Hematopoietic multipotent progenitor cell treated with erythropoietin and hydrocortisone succinate and interleukin-3 and kit ligand, for 6 days (in vitro differentiated cells): ENCODE measurements at places on chromosomes 1 and 21.

DNA sequence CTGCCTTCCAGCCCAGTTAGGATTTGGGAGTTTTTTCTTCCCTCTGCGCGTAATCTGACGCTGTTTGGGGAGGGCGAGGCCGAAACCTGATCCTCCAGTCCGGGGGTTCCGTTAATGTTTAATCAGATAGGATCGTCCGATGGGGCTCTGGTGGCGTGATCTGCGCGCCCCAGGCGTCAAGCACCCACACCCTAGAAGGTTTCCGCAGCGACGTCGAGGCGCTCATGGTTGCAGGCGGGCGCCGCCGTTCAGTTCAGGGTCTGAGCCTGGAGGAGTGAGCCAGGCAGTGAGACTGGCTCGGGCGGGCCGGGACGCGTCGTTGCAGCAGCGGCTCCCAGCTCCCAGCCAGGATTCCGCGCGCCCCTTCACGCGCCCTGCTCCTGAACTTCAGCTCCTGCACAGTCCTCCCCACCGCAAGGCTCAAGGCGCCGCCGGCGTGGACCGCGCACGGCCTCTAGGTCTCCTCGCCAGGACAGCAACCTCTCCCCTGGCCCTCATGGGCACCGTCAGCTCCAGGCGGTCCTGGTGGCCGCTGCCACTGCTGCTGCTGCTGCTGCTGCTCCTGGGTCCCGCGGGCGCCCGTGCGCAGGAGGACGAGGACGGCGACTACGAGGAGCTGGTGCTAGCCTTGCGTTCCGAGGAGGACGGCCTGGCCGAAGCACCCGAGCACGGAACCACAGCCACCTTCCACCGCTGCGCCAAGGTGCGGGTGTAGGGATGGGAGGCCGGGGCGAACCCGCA lies at the start of gene PCSK9:
Gene PCSK9 (plus strand): TSS at position 207 of the 741 bp plus-strand sequence. CDS start 290 bp downstream, at position 497.
- peak; percentile 78 for DNase-seq

DNA sequence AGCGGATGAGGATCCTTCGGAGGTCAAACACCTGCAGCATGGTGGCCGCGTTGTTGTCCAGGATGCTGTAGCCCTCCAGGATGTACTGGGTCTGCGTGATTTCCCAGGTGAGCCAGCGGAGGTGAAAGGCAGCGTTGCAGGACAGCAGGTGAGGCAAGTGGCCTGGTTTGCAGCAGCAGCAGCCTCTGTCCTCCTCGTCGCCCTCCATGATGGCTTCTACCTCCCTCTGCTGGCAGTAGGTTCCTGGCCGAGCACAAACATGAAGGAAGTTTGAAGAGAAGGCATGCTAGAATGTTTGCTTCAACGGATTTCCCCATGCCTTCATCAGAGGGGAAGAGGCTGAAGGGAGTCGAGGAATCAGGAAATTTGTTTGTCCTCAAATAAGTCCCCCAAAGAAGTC lies 74.7 kb downstream of the NTPCR start:
- DNase-seq, result peak; percentile 48

- no peak for DNase-seq
Observed at GRCh38 chr21:44881198-44881872, 7.8 kb upstream of the PTTG1IP start.

- DNase-seq, result peak; percentile 61
Observed at GRCh38 chr1:72283307-72284083, 1.2 kb upstream of the NEGR1 start.

GRCh38 chr1:110481968-110482623 lies 31.1 kb downstream of the PROK1 start:
- peak; percentile 37 for DNase-seq

DNA sequence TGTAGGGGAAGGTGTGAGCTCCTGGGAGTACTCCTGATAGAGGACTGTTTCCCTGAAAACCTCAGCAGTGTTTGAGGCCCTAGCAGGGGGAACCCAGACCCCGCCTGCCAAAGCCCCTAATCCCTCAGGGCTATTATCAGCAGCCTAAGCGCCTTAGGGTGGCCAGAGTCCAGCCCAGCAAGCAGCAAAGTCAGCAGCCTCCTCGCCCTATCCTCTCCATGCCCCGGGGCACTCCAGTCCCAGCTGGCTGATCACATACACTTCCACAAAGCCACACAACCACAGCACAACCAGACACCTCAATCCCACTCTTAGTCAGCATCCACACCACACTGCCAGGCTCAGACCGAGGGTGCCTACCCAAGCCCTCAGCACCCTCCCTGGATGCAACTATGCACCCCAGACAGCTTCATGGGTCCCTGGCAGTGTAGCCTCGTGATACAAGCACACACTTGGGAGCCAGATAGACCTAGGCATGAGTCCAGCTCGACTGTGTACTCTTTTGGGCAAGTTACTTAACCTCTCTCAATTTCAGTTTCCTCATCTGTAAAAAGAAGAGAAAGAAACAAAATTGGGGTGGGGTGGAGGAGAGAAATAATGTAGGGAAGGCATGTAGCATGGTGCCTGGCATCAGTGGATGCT lies 7.1 kb downstream of the IGSF9 start:
- no peak for DNase-seq

DNA sequence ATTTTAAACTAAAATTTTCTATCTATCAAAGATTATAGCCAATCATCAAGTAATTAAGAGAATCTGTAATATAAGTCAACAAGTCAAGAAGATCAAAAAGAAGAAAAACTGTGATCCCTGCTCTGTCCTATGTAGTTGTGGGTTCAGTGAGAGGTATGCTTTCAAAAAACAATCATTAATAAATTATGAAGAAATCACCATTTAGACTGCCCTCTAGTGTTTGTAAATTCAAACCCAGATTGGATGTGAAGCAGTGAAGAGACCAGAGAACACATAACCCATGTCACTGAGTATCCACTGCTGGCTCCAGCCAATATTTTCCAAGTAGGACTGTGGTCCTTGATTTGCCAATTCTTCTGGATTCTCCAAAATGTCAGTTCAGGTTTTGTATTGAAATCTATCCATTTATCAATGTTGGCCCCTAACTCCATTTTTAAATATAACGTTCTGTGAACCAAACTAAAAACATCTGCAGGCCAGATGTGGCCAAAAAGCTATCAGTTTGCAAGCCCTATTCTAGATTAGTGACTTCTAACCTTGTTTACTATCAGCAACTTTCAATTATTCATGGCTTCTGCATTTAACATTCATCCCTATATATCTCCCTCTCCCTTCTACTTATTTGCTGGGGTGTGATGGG lies 467.5 kb upstream of the CXADR start:
- peak; percentile 42 for DNase-seq

DNA sequence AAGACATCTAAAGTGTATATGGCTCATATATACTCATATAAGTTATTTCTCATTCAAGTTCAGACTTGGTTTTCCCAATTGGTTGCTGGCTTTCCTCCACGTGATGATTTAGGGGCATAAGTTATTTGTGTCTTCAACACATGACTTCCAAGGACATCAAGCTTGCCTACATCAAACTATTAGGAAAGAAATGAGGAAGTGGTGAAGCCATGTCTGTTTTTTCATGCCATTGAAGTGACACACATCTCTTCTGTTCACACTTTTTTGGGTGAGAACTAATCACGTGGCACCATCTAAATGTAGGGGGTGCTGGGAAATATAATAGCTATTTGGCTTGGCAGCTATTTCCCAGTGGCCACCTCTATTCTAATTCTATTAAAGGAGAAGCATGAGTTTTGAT lies 282.1 kb downstream of the OMA1 start:
- no peak for DNase-seq

DNA sequence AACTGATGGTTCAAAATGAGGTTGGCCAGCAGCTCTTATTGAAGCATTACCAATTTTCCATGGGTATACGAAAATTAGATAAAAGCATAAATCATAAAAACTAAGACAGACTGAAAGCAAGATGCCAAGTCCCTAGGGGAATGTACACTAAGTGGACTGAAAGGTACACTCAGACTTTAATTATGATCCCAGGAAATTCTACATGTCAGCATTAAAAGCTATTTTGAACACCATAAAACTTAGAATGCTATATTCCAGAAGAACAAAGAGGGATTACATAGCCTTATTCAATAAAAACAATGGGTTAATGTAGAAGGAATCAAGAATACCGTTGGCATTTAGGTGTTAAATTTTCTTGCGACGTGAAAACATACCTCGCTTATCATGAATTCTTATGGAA lies 558.5 kb downstream of the LRRIQ3 start:
- no peak for DNase-seq

GRCh38 chr1:98468111-98468717 lies 193.3 kb upstream of the SNX7 start:
- DNase-seq, result peak; percentile 62

DNA sequence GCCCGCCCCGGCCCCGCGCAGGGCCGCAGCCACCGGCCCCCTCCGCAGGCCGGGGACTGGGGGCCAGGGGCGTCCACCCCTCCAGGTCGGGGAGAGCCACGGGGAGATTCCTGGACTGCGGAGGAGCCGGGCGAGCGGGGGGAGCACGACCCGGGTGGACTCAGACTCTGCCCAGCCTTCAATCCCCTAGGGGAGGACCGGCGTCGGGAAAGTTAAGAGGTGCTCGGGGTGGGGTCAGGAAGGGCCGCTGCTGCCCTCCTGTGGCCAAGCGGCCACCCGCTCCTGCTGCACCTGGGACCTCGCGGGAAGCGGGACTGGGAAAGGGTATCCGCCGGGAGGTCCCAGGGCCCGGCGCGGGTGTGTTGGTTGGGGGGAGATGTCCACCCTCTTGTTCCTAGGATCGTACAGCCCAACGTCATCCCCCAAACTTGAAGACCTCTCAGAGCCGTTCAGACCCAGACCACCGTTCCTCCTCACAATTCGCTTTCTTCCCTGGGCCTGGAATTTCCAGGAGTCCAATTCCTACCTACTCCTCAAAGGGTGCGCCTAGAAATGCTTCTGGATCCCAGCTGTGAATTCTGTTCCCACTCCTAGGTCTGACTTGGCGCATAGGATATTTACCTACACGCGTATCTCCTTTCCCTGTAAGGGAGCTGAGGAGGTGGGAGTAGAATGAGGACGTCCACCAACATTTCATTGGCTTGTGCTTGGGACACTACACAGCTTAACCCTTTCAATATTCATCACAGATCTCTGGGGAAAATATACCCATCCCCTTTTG lies 484 bp upstream of the RHOC start:
- peak; percentile 88 for DNase-seq

GRCh38 chr1:100134872-100135271 lies 1.9 kb downstream of the TRMT13 start:
- peak; percentile 34 for DNase-seq

GRCh38 chr1:32753532-32754316 lies 51.2 kb upstream of the SYNC start:
- DNase-seq, result peak; percentile 88

GRCh38 chr1:172895761-172896160 lies 155.0 kb downstream of the TNFSF18 start:
- DNase-seq, result no peak

GRCh38 chr1:209428241-209428921 lies 155.1 kb upstream of the CAMK1G start:
- no peak for DNase-seq

GRCh38 chr1:147837964-147838292 lies 64.7 kb upstream of the GJA8 start:
- DNase-seq, result no peak
